Stimulated activated CD8-positive, alpha-beta memory T cell treated with anti-CD3 and anti-CD28 coated beads, Interleukin-12 subunit alpha, Interleukin-12 subunit beta, amount 100 ng/mL, for 4 hours (primary cell): ENCODE measurements at places on chromosomes 4 and X.

GRCh38 chr4:154939851-154940250, 158.8 kb downstream of the RBM46 start:
- DNase-seq: no peak

DNA sequence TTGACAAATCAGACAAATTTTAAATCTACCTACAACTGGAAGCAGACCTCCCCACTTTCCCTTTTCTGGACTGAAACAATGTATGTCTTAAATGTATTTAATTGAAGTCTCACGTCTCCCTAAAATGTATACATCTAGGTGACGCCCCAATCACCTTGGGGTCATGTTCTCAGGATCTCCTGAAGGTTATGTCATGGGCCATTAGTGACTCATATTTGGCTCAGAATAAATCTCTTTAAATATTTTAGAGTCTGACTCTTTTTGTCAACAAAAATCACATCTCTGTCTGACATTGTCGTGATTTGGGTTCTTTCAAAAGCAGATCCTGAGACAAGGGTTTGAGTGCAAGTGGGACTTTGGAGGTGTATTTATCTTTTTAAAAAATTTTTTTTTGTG, 26.2 kb upstream of the BOD1L1 start:
- DNase-seq: no peak

- no peak for DNase-seq
Measured at GRCh38 chr4:112510291-112511092, 5.5 kb downstream of the NEUROG2 start.

DNA sequence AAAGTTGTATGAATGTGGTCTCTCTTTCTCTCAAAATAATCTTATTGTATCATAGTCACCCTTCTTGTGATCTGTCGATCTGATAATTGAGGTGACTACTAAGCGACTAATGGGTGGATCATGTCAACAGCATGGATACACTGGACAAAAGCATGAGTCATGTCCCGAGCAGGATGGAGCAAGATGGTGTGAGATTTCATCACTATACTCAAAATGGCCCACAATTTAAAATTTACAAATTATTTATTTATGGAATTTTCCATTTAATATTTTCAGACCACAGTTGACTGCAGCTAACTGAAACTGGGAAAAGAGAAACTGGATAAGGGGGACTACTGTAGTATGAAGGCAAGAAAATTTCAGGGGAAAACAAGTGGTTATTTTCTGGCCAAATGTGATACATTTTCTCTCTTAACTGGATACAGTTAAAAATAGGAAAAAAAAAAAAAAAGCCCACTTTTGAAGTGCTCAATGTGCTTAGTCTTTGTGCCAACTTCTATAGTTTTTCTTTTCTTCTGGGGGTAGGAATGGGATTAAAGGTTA, 25.3 kb downstream of the FAM241A start:
- no peak for DNase-seq

GRCh38 chr4:177444911-177445736, 2.9 kb upstream of the AGA start:
- no peak for DNase-seq

- DNase-seq: no peak
Measured at GRCh38 chr4:68175562-68176155, 46.0 kb upstream of the TMPRSS11F start.

GRCh38 chr4:73387552-73387951, 16.5 kb upstream of the ALB start:
- no peak for DNase-seq

DNA sequence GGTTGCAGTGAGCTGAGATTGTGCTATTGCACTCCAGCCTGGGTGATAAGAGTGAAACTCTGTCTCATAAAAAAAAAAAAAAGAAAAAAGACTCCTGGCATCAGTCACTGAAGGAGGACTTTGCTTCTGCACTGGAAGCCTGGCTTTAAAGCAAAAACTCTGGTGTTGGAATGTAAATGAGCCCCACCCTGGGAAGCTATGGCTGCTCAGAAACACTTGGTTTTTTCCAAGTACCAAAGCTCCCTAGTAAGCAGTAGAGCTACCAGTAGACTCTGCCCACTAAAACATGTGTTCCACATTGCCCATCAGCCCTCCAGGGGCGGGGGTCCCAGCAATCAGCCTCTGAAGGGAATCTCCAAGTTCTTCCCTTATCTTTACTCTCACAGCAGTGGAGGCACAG, 154.4 kb downstream of the SHROOM3 start:
- no peak for DNase-seq

DNA sequence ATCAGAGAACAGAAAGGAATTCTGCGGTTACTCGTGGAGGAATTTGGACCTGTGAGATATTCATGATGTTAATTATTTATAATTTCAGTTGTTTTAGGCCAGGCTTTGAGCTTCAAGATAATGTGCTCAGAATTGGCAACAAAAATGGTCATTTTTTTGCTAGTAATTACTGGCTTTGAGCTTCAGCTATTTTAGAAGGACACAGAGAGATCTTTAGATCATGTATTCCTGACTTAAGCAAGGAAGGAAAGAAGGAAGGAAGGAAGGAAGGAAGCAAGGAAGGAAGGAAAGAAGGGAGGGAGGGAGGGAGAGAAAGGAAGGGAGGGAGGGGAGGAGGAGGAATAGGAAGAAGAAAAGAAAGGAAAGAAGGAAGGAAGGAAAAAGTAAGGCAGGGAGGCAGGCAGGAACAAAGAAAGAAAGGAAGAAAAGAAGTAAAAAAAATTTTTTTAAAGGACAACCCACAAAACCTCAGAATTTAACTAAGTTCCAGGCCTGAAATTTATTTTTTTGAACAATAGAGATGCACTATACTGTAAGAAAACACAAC, 277.9 kb upstream of the KLF3 start:
- DNase-seq: no peak

DNA sequence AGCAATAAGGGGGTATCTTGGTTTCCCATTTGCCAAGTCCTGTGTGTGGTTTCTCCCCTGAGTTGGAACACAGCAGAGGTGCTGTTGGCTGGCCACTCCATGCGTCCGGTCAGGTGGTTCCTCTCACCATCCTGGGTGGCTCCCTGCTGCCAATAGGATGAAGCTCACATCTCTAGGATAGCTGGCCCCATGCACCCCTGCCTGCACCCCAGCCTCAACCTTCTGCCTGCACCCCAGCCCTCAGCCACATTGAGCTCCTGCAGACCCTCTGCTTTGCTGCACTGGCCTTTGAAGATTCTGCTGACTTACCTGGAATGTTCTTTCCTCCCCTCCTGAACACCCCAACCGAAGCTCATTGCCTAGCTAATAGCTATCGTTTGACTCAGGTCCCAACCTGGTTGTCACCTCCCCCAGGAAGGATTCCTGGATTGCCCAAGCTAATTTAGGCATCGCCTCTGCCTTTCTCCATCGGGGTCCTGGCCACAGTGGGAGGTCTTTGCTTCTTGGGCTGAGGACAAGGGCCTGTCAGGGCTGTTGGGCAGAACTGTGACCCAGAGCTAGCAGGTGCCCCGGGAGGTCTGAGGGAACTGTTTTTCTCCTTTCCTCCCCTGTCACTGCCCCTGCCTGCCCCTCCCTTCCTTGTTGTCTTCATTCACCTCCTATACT, 36.6 kb upstream of the GRPEL1 start:
- no peak for DNase-seq

DNA sequence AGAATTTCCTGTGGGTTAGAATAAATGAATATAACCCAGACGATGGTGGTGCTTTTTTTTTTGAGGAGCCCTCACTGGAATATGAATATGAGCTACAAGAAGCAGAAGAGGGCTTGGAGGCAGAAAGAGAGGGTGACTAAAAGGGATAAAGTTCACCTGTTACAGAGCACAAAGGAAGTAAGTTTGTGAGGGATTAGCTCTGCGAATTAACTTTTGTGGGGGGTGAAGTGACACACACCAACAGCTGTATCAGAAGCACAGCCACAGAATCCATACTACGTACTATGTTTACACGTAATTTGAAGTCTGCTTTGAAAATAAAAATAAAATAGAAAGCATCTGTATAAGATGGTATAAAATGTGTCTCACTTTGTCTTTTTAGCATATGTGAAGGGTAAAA, 963.6 kb upstream of the DIAPH2 start:
- no peak for DNase-seq

GRCh38 chr4:105840426-105841174, 54.7 kb upstream of the NPNT start:
- no peak for DNase-seq

- DNase-seq: no peak
Measured at GRCh38 chr4:23973308-23973855, 83.5 kb upstream of the PPARGC1A start.
